Fibroblast of pulmonary artery (primary cell): ENCODE measurements at places on chromosomes 7 and 10.

GRCh38 chr7:373818-374705 lies 84.1 kb downstream of the FOXL3 start:
- no peak for DNase-seq

- DNase-seq, result peak; percentile 7
These were observed 168.3 kb upstream of the AUTS2 start for GRCh38 chr7:69429911-69430383.

- no peak for DNase-seq
These were observed 224.5 kb upstream of the SP8 start for GRCh38 chr7:21011153-21011552.

DNA sequence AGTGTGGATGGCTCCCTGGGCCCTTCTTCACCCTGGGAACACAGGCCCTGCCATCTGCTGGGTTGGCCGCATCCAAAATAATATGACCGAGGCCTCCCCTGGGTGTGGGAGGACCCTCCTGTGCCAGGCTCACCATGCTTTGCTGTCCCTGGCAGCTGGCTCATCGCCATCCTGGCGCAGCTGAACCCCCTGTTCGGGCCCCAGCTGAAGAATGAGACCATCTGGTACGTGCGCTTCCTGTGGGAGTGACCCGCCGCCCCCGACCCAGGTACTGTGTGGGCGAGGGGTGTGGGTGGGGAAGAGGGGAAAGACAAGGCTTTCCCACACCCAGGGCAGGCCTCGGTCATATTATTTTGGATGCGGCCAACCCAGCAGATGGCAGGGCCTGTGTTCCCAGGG lies 4.8 kb downstream of the ATP6V0E2 start:
- no peak for DNase-seq

DNA sequence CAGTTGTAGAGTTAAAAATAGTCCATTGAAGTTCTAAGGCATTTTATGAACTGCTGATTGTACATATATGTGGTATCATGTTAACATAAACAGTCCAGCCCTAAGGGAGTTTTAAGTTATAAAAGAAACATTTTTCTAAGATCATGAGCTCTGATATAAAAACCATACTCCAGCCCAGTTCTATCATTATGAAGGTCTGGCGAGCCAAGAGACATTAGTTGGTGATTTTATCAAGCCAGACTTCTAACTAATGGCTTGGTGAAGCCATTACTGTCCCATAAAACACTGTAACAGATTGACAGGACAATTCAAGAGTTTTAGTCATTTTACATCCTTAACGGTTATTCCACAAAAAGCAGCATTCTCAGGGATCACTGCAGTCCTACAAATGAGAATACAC lies 221.6 kb downstream of the RNLS start:
- DNase-seq, result no peak

DNA sequence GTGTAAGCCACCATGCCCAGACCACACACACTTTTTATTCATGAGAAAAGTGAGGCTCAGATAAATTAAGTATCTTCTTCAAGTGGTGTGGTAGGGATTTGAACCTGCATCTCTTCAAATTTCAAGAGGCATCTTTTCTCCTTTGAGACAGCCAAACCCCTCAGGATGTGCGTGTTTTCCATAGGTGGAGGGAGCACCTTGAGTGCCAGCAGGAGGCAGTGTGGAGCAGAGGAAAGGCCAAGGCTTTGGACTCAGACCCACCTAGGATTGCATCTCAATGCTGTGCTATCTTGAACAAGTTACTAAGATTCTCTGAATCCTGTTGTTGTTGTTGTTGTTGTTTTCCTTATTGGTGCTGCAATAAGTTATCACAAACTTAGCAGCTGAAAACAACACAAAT lies 40.2 kb upstream of the MYL10 start:
- no peak for DNase-seq

DNA sequence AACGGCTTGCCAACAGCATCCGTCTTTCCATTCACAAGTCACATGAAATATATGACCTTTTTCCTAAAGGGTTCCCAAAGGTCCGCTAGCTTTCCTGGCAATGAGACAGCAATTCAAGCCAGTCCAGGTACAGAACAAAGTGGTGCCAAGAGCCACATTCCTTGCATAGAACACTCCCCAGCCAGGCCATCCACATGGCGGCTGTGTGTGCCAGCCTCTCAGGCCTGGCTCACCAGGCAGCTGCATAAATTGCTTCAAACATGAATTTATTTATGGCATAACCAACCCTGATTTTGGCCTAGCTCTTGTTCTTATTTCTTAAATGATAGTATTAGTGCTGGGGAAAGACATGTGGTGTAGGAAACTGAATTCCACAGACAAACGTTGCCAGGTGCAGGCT lies 63.7 kb upstream of the CREB5 start:
- DNase-seq, result no peak

DNA sequence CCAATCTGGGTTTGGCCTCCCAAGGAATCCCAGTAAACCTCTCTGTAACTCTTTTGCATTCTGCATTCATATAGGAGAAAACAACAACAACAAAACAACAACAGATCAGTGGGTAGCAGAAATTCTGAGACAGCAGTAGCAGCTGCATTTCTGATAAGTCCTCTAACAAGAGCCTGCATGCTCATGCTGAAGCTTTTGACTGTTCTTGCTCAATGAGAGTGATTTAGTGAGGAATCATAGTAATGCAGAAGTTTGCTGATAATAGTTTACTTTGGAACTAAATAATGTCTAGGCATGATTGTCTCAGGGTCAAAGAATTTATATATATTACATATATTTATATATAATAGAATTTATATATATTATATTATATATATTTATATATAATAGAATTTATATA lies 35.2 kb downstream of the BMPER start:
- DNase-seq, result no peak

DNA sequence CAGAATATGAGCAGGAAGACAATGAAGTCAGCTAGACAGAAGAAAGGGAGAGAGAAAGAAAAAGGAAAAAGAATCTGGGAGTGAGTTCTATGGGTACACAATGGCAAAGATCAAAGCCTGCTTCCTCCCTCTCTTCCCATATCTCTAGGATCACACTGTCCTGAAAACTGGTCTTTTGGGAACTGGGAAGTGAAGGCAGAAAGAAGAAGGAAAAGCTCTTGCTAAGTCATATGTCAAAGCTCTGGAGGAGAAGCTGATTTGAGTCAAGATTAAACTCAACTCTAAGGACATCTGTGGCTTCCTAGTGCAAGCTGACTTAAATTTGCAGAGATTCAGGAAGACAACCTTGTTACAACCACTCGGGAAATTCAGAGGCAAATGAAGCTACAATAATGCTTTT lies 147.5 kb downstream of the DOCK4 start:
- DNase-seq, result no peak

- peak; percentile 85 for DNase-seq
These were observed 169.1 kb downstream of the IMMP2L start for GRCh38 chr7:111393011-111393754.

DNA sequence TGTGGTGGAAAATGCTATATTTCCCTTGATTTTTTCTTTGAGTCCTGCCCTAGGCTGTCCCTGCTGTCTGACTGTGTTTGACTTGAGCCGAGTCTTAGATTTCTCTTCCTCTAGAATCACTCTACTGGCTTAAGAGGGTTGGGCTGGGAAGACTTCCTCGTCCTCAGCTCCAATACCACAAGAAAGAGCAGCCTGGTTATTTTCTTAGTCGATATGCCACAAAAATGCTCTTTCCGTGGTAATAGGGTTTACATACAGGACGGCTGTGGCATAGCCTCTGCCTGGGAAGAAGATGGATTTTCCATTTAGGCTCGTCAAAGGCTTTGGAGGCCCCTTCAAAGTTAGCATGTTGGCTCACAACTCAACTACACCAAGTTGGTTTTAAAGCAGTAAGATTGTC lies 212.0 kb upstream of the IGFBP3 start:
- DNase-seq, result no peak

- peak; percentile 92 for DNase-seq
These were observed 91.9 kb upstream of the MBL2 start for GRCh38 chr10:52864201-52865106.

- DNase-seq, result no peak
These were observed 11.0 kb downstream of the TBC1D12 start for GRCh38 chr10:94413361-94413760.

GRCh38 chr7:117411539-117411938 lies 15.8 kb downstream of the ASZ1 start:
- DNase-seq, result no peak

GRCh38 chr10:19572056-19572455 lies 244.2 kb upstream of the PLXDC2 start:
- DNase-seq, result no peak

DNA sequence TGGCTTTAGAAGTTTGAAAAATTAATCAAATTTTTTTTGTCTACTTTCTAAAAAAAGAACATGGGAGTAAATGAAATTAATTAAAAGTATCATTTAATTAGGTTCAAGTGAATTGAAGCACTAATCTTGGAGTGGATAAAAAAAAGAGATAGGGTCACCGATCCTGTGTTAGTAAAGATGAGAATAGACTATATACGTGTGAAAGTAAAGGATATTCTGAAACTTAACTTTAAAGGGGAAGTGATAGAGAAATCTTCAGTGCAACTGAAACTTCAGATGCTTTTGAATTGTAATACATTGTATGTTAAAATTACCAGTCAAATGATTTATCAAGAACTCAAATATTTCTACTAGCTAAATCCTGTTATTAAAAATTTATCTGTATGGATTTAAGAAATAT lies 4.8 kb downstream of the NHLRC2 start:
- DNase-seq, result no peak

- DNase-seq, result no peak
These were observed 79.3 kb upstream of the ADCY1 start for GRCh38 chr7:45494885-45495284.

GRCh38 chr10:122233857-122234348 lies 37.2 kb upstream of the BTBD16 start:
- DNase-seq, result no peak

- DNase-seq, result no peak
These were observed 197.0 kb downstream of the GLRX3 start for GRCh38 chr10:130333185-130333584.

GRCh38 chr7:41975849-41976248 lies 261.2 kb downstream of the GLI3 start:
- DNase-seq, result peak; percentile 62

GRCh38 chr7:114981323-114981722 lies 59.4 kb downstream of the MDFIC start:
- DNase-seq, result no peak

DNA sequence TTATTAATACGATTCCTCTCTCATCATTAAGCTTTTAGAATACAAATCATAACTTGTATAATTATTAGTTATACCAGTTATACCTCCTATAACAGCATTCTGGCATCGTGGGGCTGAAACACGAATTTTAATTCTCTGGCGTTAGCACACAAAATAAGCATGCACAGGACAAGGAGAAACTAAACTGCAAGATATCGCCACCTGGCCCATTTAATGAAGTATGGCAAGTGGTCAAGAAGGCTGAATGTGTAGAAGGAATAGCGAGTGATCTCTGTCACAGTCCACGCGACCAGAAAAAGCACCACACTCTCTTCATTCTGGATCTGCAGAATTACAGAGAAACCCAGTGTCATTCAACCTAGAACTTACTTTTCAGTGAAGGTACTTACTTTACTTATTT lies 18.1 kb downstream of the HACD1 start:
- DNase-seq, result peak; percentile 62

GRCh38 chr10:123157210-123157609 lies 3.0 kb downstream of the BUB3 start:
- DNase-seq, result peak; percentile 45

DNA sequence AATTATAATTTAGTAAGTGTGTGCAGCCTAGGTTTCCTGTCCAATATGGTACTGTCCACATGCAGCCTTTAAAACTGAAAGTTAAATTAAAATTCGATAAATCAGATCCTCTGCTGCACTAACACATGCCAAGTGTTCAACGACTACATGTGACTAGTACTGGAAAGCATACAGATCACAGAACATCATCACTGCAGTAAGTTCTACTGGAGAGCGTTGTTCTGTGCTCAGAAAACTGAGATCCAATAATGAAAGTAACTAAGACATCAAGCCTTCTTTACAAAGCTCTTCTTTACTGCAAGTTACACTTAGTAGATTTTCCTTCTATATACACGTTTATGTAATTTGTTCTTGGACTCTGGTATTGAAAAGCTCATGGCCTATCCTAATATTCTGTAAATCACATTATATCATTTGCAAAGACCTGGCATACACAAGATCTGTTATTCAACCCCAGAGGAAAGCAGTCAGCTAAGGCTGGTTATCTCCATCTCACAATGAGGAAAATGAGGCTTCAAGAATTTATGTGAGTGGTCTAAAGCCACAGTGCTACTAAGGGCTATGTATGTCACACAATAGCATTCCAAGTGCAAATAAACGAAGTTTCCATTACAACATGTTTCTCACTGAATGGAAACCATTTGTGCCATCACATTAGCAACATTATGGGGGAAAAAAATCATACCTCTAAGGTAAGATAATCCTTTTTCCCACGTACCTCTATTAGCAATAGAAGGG lies 77.6 kb downstream of the VPS41 start:
- DNase-seq, result no peak

DNA sequence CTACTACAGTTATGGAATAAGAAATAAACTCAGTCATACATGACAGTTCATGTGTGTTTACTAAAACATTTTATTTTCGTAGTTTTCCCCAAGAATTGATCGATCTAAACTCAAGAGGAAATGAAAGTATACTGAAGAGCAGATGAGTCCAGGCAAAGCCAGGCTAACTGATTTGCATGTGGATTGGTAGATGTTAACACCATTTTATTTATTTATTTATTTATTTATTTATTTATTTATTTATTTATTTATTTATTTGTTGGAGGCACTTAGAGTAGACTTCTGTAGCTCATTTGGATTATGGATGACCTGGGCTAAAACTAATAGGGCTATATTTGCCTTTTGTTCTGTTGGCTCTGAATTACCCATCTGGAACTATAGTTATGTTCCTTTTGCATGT lies 68.5 kb upstream of the DKK1 start:
- DNase-seq, result no peak

DNA sequence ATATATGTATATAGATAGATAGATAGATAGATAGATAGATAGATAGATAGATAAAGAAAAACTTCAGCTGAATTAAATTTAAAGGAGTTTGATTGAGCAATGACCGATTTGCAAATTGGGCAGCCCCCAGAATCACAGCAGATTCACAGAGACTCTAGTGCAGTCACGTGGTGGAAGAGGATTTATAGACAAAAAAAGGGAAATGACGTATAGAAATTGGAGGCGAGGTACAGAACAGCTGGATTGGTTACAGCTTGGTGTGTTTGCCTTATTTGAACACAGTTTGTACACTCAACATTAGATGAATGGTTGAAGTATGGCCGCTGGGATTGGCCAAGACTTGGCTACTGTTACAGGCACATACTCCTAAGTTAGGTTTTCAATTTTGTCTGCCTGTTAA lies 8.2 kb upstream of the PODXL start:
- DNase-seq, result no peak

DNA sequence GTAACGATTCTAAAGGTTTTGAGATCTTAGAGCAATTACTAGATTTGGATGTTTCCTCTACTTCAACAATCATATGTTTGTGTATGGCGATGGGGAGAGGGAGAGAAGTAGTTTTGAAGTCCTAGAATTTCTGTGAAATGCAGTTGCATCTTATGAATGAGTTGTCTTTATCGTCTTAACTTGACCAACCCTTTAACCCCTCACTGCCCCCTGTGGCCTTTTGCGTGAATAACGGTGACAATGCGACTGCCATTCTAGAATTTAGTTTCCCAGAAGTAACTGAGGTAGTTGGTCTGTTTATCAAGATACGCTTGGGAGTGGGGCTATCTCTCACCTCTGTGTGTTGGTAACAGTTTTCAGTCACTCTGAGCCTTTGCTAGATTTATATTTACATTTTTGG lies 204.6 kb downstream of the HDAC9 start:
- no peak for DNase-seq

- DNase-seq, result no peak
These were observed 47.8 kb upstream of the SLF2 start for GRCh38 chr10:100864978-100865377.
